ENCODE measurements at places on chromosomes 13 and 19.

GRCh38 chr13:50744116-50744660 is 99.3 kb downstream of the DLEU7 start:
- no peak for DNase-seq

DNA sequence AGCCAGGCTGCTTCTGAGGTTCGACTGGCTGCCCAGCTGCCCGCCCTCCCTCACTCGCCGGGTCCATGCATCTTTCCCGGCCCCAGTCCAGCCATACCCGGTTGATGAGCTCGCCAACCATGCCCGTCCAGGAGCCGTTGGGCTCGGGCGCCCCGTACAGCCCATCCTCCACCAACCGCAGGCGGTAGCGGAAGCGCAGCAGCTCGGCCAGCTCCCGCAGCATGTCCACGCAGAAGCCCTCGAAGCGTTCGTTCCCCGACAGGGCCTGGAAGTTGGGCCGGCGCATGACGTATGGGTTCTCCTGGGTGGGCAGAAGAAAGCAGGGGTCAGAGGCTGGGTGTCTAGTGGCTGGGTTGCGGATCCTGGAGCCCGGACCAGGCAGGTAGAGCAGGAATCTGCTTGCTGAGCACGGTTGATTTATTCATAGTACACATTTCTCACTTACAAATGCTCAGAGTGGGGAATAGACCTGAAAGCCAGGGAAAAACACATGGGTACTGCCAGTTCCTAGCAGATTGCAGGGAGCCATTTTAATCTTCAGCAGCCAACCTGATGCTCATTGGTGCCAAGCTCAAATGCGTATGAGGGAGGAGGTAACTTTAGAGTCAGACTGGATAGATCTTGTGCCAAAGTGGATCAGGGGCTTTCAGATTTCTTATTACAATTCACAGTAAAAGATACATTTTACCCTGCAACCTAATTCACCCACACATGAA is 27.4 kb downstream of the GRIK5 start:
- peak; percentile 62 for DNase-seq

GRCh38 chr19:10550336-10550735 is 6.6 kb downstream of the ATG4D start:
- DNase-seq = no peak

- DNase-seq = peak; percentile 86
Measured at GRCh38 chr13:35817642-35818607, 313.3 kb downstream of the DCLK1 start.

DNA sequence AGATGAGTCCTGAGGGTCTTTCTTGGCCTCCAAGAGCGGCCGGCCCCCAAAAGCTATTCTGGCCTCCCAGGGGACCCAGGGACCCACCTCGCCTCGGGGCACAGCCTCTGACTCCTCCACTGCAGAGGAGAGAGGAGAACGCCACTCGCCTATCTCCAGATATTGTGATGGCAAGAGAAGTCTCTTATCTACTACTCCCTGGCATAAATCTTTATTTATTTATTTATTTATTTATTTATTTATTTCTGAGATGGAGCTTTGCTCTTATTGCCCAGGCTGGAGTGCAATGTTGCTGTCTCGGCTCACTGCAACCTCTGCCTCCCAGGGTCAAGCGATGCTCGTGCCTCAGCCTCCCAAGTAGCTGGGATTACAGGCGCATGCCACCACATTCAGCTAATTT is 11.0 kb downstream of the SLC7A9 start:
- DNase-seq = no peak

GRCh38 chr13:27790523-27790922 is 1.8 kb upstream of the GSX1 start:
- DNase-seq = peak; percentile 45

DNA sequence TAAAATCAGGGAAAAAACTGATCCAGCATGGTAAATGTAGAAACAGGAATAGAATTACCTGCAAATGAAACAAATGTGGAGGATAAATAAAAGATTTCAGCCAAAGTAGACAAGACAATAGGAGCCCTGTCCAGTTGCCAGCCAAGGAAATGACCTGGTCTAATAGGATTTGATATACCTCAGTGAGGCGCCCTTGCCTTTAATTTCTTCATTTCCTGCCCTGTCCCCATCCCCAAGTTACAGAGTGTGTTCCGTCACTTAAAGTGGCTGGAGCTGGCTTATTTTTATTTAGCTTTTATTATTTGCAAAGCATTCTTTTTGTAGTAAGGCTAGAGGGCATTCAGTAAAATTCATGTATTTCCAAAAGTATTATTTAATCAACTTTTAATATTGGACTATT is 1022.0 kb downstream of the EFNB2 start:
- no peak for DNase-seq

DNA sequence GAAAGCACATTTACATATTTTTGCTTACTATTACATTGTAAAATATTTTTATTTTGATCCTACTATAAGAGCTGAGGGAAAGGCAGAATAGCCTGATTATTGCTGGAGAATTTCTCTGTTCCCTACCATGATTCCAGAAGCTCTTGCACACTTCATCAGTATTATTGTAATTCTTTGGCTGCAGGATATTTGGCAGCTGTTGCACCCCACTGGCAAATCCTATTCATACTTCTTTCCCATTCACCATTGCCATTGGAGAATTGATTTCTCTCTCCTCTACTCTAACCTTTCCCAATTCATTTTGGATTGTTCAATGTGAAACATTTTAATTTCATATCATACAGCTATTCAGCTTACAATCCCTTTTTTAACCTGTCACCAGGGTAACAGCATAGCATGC is 238.0 kb downstream of the GGACT start:
- no peak for DNase-seq

GRCh38 chr13:41782086-41782485 is 178.8 kb downstream of the VWA8 start:
- DNase-seq = no peak

Measured in NCI-H524 (cell line).